ENCODE measurements at places on chromosomes 5 and 9. TPM values are rescaled to one million over a fixed set of nuclear protein-coding genes. Genes with fewer than 3 reads are reported as not detected.

DEPDC1B gene
- 12.0 TPM for total RNA-seq

TEX48 gene
- not detected for total RNA-seq

FBN2 gene
- 145 TPM for total RNA-seq

SH3GL2 gene
- total RNA-seq, result 18.0 TPM

C9orf43 gene
- 0.60 TPM for total RNA-seq

SPATA31E1 gene
- total RNA-seq, result not detected

ADAMTS2 gene
- 68.9 TPM for total RNA-seq

FOXD4 gene
- 0.82 TPM for total RNA-seq

PCDHA4 gene
- total RNA-seq, result 7.1 TPM

NSG2 gene
- 108 TPM for total RNA-seq

FST gene
- total RNA-seq, result 11.4 TPM

PCDHB2 gene
- 8.3 TPM for total RNA-seq

CDO1 gene
- 64.5 TPM for total RNA-seq

REEP2 gene
- total RNA-seq, result 29.5 TPM

ISL1 gene
- total RNA-seq, result 29.4 TPM

GPRIN1 gene
- total RNA-seq, result 24.8 TPM

SLC34A3 gene
- total RNA-seq, result not detected

CDH9 gene
- 1.6 TPM for total RNA-seq

IL7R gene
- total RNA-seq, result 0.82 TPM

GZMA gene
- total RNA-seq, result 1.2 TPM

PITX1 gene
- 31.1 TPM for total RNA-seq

PAX5 gene
- total RNA-seq, result 3.4 TPM

CYLC2 gene
- total RNA-seq, result not detected

ZNF658 gene
- 18.3 TPM for total RNA-seq

CTSV gene
- total RNA-seq, result 9.3 TPM

PRKACG gene
- not detected for total RNA-seq

ZNF618 gene
- total RNA-seq, result 29.5 TPM

SEC61B gene
- 41.0 TPM for total RNA-seq

ST8SIA4 gene
- 16.4 TPM for total RNA-seq

INSL6 gene
- total RNA-seq, result not detected

SHC3 gene
- 4.4 TPM for total RNA-seq

CDC25C gene
- 3.8 TPM for total RNA-seq

TRIM36 gene
- total RNA-seq, result 32.7 TPM

DDX31 gene
- total RNA-seq, result 15.8 TPM

ATOSB gene
- 19.1 TPM for total RNA-seq

SAXO1 gene
- 0.05 TPM for total RNA-seq

PCDHGB4 gene
- total RNA-seq, result 20.7 TPM

SUSD3 gene
- 2.4 TPM for total RNA-seq

LHX3 gene
- total RNA-seq, result 18.5 TPM

NEK6 gene
- 47.9 TPM for total RNA-seq

ADGRD2 gene
- not detected for total RNA-seq

SMAD5 gene
- 91.3 TPM for total RNA-seq

CENPK gene
- 17.4 TPM for total RNA-seq

SIL1 gene
- total RNA-seq, result 37.3 TPM

CCL27 gene
- not detected for total RNA-seq

FOXD4L5 gene
- 0.22 TPM for total RNA-seq

IL33 gene
- 25.2 TPM for total RNA-seq

SHB gene
- 14.2 TPM for total RNA-seq

PLK2 gene
- 103 TPM for total RNA-seq

RACK1 gene
- total RNA-seq, result 1,862 TPM

All from camera-type eye (tissue), 1 donor.